ENCODE measurements at places on chromosomes 3 and 15. TPM values are rescaled to one million over a fixed set of nuclear protein-coding genes. Genes with fewer than 3 reads are reported as not detected.

GRCh38 chr3:66706890-66707289 is 206.1 kb upstream of the LRIG1 start:
- DNase-seq = no peak

DNA sequence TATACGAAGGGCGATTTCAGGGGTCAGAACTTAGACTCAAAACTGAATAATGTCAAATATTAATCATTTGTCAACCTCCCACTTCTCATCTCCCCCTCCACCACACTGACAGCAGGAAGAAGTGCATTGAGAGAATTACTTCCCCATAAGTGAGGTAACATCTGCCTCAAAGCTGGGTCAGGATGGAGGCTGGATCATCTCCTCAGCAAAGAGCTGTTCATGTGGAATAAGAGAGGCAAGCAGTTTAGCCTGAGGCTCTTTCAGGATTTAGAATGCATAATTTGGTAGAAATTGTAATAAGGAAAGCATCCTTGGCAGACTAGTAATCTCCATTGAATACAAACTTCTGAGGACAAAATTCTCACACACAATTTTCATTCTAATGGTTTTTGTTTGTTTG is 512.1 kb downstream of the ROBO1 start:
- no peak for DNase-seq

- no peak for DNase-seq
These were observed 181.9 kb downstream of the SV2B start for GRCh38 chr15:91281947-91282346.

DNA sequence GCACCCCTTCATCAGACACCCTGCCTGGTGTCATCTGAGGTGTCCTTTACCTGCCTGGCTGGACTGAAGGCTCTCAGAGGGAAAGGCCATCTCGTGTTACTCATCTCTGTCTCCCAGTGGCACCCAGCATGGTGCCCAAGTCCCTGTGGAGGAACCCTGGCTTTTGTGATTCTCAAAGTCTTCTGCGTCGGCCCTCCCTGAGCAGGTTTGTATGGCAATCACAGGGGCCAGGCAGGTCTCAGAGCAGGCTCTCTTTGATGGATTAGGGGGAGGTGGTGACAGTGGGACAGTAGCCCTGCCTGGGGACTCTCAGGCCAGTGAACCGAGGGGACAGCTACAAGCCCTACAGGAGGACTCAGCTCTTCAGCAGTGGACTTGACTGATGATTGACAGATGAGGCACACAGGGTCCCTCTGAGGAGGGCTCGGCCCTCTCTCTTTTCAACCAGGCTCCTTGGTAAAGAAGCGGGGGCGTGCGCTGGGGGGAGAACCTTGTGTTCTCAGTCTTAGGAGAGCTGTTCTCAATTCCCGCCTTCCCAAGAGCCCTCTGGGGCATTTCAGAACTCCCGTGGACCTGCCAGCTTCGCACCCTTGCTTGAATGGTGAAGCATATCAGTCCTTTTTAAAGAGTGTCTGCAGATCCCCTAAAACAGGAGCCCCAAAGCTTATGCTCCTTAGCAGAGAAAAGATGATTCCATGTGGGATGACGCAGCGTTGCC is 108.3 kb downstream of the VGLL4 start:
- DNase-seq = no peak

The SLC38A3 gene
- not detected for total RNA-seq

The ACOX2 gene
- total RNA-seq = 20.2 TPM
